Stimulated activated CD8-positive, alpha-beta memory T cell treated with anti-CD3 and anti-CD28 coated beads, Interleukin-2, amount 100 ng/mL, for 1 hour (primary cell): ENCODE measurements at places on chromosomes 3 and 15.

DNA sequence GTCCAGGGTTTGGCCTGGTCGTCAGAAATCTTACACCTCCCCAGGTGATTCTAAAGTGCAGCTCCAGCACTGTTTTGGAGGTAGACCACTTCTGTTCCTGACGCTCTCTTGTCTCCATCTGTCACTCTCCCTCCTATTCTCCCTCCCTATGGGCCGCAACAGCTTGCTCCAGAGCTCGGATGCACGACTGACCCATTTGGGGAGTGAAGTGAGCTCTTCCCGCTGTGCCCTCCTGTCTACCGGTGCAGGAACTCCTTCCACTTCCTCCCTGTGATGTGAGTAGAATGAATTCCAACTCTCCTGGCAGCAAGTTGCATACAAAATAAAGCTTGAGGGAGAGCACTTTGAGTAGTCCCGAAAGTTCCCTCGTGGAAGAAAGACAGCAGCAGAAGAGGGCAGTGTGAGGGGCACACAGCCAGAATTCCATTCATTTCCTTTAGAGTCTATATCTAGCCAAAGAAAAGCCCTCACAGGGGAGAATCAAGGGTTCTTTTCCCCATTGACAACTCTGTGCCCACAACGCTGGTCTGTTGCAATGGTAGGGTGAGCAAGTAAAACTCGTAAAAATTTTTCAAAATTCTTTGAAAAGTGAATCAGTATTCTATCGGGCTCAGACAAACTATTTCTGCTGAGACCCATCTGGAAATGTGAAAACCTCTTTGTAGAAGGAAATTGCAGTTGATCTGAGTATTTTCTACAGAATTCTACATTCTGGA is 39.9 kb upstream of the BDH1 start:
- no peak for DNase-seq

DNA sequence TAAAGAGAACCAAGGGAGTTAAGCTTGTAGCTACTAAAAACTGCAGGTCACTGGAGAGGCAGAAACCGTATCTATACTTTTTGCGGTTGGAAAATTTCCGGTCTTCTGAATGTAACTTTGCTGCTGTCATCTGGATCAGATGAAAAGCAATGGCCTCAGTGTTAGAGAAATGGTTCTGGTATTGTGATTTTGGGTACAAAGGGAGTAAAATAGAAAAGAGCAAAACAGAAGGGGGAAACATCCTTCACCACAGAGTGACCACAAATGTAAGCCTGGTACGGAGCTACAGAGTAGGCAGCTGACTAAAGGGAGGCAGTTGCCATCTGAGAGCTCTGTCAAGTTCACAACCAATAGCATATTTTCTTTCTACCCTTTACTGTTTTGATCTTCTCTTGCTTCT is 5.6 kb downstream of the CD96 start:
- no peak for DNase-seq

DNA sequence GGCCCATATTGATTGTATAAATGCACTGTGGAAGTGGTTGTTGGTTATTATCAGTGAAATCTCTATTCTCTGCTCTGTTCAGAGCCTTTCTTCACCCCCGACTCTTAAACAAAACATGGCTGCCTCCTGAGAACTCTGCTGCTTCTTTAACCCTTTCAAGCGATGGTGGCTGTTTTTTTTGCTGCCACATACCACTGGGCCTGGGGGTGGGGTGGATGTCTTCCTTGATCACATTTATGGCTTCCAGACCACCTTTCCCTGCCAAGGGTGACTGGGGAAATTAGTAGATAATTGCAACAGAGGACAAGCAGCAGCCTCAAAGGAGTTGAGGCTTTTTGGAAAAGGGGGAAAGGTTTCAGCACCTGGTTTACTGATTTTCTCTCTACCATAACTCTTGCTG is 32.8 kb downstream of the YEATS2 start:
- no peak for DNase-seq

- no peak for DNase-seq
Measured at GRCh38 chr15:94972314-94972713, 741.0 kb downstream of the MCTP2 start.

- DNase-seq: no peak
Measured at GRCh38 chr15:38068626-38069391, 134.4 kb downstream of the TMCO5A start.

DNA sequence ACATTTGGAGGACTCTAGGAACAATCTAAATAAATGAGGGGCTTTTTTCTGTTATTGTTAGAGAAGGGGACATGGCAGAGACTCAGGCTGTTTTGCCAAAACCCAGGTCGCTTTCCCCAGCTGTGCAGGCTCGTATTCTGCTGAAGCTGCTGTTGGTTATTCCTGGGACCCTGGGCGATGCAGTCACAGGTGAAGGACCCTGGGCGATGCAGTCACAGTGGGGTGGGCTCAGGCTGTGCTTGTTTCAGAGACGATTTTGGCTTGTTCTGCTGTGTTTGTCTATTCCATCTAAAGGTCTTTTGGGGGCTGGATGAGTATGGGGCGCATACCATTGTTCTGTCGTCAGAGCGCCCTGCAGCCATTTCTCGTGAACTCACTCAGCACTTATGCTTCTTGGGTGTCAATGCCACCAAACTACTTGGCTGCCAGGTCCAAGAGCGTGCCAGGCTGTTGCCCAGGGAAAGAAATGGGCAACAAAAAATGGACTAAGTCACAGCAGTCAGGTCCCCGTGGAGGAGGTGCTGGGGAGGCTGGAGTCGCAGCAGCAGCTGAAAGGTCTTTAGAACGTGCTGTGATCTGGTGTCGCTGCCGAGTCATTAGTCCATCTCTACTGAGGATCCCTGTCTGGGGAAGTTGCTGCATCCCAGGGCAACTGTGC is 151.4 kb downstream of the CHDH start:
- DNase-seq: no peak

DNA sequence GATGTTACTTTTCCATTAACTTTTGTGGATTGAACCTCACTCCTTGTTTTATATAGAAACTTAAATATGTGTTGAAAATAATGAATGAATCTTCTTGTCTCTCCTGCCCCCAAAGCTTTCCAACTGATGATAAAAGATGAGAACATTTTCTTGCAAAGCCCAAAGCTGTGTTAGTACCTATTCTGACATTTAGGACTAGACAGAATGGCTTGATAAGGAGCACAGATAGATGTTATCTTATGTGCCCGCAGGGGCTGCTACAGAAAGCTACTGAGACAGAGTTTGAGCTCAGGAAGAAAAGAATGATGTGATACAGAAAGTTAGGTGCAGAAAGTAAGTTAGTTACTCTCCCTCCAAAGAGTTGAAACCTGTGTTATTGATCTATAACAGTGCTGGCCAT is 109.4 kb upstream of the ATP11B start:
- no peak for DNase-seq
